Activated CD4-positive, alpha-beta memory T cell treated with anti-CD3 and anti-CD28 coated beads, Interleukin-2, amount 10 ng/mL, durations not matched to agents 7 days and 5 days (primary cell): ENCODE measurements at places on chromosomes 12 and 14. TPM values are rescaled to one million over a fixed set of nuclear protein-coding genes. Genes with fewer than 3 reads are reported as not detected.

- no peak for DNase-seq
Observed at GRCh38 chr14:63308723-63309317, 9.9 kb downstream of the GPHB5 start.

Gene CCDC175
- not detected for total RNA-seq

Gene C14orf180
- total RNA-seq = not detected

DNA sequence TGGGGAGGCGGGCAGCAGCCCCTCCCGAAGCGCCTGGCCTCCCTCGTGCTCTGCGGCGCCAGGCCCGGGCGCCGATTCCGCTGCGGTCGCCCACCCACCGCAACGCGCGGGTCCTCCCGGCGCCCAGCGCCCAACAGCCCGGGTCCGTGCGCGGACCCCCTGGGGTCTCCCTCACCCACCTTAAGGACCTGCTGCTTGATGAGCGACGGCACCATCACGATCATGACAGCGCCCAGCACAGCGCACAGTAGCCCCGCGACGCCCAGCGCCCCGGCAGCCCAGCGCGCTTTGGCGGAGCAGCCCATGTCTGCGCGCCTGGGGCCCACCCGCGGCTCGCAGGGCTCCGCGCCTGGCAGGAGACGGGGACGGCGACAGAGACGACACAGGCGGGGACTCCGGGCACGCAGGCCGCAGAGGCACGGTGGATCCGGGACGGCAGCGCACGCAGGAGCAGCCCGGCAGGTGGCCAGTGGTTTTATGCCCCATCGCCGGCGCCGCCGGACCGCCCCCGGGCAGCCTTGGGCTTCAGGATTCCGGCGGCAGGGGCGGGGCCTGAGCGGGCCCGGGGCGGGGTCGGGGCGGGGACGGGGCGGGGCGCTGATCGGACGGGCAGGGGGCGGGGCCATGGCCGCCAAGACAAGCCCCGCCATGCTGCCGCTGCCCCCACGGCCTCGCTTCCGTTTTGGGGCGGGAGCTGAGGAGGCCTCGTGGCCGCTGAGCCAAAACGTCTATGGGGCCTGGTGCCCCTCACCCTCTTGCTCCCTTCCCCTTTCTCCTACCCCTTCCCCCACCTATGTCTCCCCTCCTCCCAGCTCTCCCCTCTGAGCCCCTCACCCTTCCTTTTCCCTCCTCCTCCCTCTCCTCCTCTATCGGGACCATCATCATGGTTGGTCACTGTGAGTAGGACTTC lies at the start of gene SCARB1:
Gene SCARB1 (minus strand): TSS at position 449 of the 910 bp plus-strand sequence. CDS start 144 bp downstream, at position 305.
- peak; percentile 83 for DNase-seq

- no peak for DNase-seq
Observed at GRCh38 chr12:176321-177181, 37.4 kb downstream of the SLC6A12 start.

Gene KRT72
- not detected for total RNA-seq

DNA sequence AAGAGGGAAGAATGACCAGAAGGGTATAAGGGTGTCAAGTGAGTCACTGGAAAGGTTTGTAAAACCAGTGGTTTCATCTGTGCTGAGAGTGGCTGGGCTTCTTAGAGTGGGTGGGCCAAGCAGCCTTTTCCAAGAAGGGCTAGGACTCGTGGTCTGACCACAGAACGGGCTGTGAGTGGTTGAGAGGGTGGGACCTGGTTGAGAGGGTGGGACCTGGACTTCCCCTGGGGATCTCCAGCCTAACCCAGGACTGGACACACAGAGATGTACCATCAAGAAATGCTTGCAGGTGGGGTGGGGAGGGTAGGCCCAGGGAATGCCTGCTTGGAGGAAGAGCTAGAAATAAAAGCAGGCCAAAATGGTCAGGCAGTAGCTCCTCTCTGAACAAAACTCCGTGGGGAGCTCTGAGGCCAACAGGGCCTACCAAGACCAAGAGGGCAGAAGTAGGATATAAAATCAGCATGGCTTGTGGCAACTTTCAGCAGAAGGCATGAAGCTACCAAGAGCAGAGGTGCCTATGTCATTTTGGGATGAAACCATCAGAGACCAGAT lies 140.5 kb downstream of the FOXN3 start:
- DNase-seq = peak; percentile 75

DNA sequence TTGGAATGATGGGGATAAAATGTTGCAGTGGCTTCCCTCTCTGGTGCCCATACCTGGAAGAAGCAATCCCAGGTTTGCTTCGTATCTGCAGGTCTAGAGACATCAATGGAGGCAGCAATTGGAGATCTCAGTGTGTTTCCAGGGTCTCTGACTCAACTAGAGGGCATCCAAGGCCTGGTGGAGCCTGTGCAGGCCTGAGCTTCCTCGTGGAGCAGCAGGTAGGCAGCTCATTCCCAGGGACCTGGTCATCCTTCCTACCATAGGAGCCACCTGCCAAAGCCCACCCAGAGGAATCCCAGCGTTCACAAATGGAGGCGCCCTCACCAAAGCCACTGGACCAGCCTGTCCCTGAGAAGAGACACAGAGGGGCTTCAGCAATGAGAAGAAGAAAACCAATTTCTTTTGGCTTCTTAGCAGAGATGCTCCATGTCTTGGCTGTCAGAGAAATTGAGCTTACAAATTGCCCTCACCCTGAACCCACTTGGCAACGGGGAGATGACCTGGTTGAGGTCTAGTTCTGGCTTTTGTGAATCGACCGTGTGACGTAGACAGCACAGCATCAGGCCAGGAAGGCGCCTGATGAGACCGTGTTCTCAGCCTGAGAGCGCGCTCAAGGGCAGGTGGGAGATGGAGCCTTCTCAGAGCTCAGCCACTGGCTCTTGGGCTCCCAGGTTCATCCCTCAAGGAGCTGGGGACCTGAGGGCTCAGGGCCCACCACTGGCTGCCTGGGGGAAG lies 283.6 kb downstream of the DPF3 start:
- DNase-seq = peak; percentile 10
